ENCODE measurements at places on chromosomes 11 and 22.

DNA sequence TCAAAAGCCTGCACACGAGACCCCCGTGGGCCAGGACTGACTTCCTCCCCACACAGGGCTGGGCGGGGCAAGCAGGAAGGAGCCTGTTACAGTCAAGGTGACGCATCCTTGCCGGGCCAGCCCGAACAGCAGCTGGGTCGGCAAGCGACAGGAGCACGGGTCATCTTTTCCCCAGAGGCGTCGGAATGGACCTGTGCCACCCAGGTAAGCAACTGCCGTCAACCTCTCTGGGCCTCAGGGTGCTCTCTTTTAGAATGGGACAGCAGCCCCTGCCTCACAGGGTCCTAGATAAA lies at the start of gene CYTH4:
CYTH4 (plus strand) TSS at position 124 of the 293 bp plus-strand sequence; CDS start at position 186, 62 bp downstream.
- peak; percentile 57 for DNase-seq

DNA sequence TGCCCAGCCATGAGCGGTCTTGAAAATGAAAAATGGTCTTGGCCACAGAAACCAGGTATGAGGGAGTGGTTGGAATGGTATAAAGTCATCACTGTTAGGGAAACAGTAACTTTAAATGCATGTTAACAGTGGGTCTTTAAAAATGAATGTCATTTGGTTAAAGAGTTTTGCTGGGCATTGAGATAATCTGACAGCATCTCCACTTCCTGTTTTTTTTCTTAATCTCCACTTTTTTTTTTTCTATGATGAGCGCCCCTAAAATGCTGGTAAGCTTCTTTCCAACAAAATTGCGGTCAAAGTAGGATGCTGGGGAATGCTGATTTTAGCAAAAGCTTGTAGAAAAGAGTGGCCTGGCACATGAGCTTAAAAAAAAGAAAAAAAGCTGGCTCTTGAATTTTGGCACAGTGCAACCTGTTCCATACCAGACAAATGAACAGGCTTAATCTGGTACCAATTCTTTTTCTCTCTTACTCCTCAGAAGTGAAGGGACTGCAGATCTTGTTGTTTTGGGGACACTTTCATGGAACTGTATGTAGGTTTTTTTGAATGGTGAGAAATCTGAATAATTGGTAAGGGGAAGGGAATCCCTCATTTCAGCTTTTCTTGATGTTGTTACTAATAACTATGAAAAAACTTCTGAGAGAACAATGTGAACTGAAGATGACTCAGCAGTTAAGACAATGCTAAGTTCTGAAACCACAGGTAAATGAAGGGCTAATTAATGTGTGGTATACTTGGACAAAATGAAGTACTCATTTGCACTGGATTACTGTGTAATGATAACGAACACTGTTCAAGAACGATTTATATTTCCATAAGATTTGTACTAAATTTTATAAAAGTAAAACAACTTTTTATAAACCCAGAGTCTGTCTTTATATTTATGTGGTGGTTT lies 3.1 kb upstream of the ARHGEF12 start:
- no peak for DNase-seq

GRCh38 chr22:35467681-35468434 lies 67.9 kb downstream of the MCM5 start:
- no peak for DNase-seq

DNA sequence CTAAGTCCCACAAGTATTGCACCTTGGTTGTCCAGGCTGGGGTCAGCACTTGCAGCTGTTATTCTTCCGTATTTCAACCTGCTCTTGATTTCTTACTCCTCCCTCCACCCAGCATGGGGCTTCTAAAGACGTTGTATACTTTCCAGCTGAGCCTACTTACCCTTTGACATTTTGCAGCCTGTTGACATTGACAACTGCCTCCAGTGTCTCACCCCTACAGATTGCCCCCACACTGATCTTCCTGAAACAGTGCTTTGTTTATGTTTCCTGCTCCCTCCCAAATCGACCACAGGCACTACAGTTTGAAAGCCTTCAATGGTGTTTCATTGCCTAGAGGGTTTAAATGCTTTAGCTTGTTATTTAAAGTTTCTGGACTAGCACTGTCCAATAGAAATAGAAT lies 56.6 kb downstream of the FAM83F start:
- DNase-seq, result no peak

GRCh38 chr11:88327462-88328143 lies 9.9 kb downstream of the CTSC start:
- no peak for DNase-seq

DNA sequence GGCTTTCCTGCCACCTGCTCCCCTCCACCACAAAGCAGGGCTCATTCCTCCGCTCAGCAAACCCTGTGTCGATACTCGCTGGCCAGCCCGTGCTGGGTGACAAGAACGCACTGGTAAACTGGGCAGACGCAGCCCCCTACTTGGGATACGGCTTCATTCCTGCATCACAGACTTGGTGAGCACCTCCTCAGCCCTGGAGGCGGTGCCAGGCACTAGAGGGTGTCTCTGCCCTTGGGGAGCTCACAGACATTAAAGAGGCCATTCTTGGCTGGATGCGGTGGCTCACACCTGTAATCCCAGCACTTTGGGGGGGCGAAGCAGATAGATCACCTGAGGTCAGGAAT lies 6.0 kb downstream of the ZDHHC24 start:
- DNase-seq, result no peak

DNA sequence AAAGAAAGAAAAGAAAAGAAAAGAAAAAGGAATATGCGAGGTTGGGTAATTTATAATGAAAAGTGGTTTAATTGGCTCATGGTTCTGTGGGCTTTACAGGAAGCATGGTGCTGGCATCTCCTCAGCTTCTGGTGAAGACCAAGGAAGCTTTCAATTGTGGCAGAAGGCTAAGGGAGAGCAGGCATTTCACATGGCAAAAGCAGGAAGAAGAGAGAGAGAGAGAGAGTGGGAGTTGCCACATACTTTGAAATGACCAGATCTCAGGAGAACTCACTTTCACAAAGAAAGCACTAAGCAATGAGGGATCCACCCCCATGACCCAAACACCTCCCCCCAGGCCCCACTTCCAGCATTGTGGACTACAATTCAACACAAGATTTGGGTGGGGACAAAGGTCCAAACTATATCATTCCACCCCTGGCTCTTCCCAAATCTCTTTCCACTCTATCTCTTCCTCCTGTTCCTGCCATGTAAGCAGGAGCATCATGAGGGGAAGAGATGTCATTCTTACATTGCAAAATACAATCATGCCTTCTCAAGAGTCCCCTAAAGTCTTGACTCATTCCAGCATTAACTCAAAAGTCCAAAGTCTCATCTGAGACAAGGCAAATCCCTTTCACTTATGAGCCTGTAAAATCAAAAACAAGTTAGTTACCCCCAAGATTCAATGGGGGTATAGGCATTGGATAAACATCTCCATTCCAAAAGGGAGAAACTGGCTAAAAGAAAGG lies 38.9 kb downstream of the LINC01488 start:
- no peak for DNase-seq

GRCh38 chr11:101444164-101444563 lies 139.6 kb downstream of the TRPC6 start:
- no peak for DNase-seq

GRCh38 chr11:111301842-111302118 lies 3.4 kb downstream of the POU2AF3 start:
- DNase-seq, result no peak

DNA sequence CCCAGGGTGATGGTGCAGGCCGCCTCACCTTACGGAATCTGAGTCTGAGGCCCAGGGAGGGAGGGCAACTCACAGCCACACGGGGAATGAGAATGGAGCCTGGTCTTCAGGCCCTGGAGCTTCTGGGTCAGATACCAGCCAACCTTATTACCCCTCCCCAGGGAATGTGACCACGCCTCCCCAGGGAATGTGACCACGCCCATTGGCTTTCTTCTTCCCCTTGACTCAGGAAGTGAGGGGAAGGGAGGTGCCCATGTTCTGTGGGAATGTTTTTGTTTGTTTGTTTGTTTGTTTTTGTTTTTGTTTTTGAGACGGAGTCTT lies 57.5 kb upstream of the RBFOX2 start:
- no peak for DNase-seq

DNA sequence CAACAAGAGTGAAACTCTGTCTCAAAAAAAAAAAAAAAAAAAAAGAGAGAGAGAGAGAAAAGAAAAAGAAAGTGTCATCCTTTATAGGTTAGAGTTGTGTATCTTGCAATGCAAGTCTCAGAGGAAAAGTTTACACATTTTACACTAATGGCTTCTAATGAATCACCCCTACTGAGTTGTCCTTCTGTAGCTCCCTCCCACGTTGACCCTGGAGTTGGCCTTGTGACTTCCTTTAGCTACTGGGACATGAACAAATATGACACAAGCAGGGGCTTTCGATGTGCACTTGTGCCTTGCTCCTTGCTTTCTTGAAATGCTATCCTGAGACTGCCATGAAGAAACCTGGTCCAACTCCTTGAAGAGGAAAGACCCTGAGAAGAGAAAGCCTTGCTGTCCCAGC lies 2.4 kb upstream of the SMCO4 start:
- DNase-seq, result no peak

GRCh38 chr11:16408619-16409018 lies 52.3 kb upstream of the SOX6 start:
- no peak for DNase-seq

DNA sequence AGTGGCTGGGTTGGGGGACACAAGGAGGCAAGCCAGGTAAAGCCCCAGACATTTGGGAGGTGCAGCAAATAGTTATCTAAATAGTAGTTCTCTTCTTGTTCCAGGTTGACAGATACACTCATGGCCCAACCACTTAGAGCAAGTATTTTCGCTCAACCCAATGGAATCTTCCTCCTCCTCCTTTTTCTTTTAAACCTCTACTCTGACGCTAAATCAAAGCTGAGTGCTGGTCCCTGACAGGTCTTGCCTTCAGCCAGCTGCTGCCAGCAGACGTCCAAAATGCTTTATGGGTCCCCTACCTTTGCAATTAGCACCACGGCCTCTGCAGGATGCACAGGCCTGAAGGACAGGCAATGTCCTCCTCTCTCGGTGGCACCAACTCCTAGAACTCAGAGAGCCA lies 558.5 kb downstream of the MIAT start:
- DNase-seq, result no peak

- DNase-seq, result no peak
Measured at GRCh38 chr11:132024587-132025295, 654.3 kb downstream of the NTM start.

GRCh38 chr11:62961017-62961570 lies 23.7 kb downstream of the SLC22A6 start:
- DNase-seq, result no peak

GRCh38 chr11:10657308-10658271 lies 36.0 kb downstream of the IRAG1 start:
- DNase-seq, result no peak

- no peak for DNase-seq
Measured at GRCh38 chr11:67268081-67268961, 2.0 kb downstream of the GRK2 start.

- no peak for DNase-seq
Measured at GRCh38 chr11:94171693-94172440, 43.2 kb downstream of the PANX1 start.

DNA sequence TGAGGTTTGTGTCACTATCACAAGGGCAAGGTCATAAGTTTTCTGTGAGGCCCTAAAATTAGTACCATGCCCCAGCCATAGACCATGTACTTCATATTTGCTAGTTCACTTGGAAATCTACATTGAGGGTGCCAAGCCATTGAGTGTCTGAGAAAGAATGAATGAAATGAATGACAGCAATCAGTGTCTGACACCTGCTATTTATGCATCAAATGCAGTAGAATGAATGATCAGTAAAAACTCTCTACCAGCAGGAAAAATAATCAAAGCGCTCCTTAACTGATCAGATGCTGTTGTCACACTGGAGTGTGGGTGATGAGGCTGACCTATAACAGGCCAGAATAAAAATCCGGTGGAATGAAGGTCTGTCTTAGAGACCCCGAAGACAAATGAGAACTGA lies 467.9 kb upstream of the B3GAT1 start:
- DNase-seq, result no peak

GRCh38 chr11:108854346-108854745 lies 189.5 kb downstream of the DDX10 start:
- no peak for DNase-seq

DNA sequence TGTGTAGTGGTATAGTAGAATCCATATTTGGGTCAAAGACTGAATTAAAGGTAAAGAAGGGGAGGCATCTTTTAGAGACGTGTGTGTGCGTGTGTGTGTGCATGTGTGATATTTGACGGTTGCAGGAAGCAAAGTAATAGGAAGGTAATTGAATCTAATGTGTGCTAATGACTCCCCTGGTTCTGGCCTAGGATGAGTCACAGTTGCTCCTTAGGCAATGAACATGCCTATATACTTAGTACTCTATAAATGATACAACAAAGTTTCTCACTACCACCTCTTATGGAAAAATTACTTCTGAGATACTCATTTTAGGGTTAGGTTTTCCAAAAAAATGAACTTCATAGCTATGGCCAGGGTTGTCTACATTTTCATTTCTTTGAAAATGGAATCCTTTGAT lies 409.6 kb downstream of the GUCY1A2 start:
- no peak for DNase-seq

GRCh38 chr11:19597876-19598275 lies 114.8 kb upstream of the NAV2 start:
- DNase-seq, result no peak

GRCh38 chr22:47304191-47304831 lies 541.9 kb downstream of the TBC1D22A start:
- no peak for DNase-seq

- DNase-seq, result no peak
Measured at GRCh38 chr11:73866095-73866579, 10.5 kb downstream of the COA4 start.

- no peak for DNase-seq
Measured at GRCh38 chr22:27541836-27542235, 259.7 kb downstream of the MN1 start.

- no peak for DNase-seq
Measured at GRCh38 chr11:2989551-2989950, 2.6 kb downstream of the NAP1L4 start.

- no peak for DNase-seq
Measured at GRCh38 chr11:22733475-22734248, 67.3 kb downstream of the GAS2 start.

GRCh38 chr11:133573081-133573480 lies 40.8 kb upstream of the OPCML start:
- DNase-seq, result no peak

- DNase-seq, result no peak
Measured at GRCh38 chr11:12591706-12592105, 82.5 kb upstream of the TEAD1 start.

DNA sequence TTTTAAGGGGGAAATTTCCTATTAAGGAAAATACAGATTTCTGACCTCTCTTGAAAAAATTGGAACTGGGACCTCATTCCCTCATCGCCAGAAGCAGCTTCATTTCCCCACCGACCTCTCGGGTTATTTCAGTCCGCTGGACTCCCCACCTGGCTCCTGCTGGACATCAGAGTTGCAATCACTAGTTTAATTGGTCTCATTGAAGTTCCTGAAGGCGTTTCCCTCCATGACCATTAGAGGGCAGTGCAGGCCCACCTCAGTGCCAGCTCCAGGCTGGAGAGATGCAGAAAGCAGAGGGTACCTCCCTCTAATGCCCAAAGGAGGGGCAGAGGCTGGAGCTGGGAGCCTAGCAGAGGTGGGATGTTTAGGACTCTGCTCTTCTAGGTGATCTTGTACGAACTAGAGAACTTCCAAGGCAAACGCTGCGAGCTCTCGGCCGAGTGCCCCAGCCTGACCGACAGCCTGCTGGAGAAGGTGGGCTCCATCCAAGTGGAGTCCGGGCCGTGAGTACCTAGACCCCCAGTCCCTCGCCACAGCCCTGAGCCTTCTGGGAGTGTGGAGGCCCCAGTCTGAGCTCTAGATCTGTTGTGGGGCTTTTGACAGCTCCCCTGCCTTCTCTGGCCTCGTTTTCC lies 2.7 kb downstream of the CRYBB3 start:
- peak; percentile 23 for DNase-seq
